Fibroblast of villous mesenchyme (primary cell): ENCODE measurements at places on chromosomes 7 and 10.

GRCh38 chr10:69577268-69578232 is 4.3 kb upstream of the NEUROG3 start:
- no peak for DNase-seq

DNA sequence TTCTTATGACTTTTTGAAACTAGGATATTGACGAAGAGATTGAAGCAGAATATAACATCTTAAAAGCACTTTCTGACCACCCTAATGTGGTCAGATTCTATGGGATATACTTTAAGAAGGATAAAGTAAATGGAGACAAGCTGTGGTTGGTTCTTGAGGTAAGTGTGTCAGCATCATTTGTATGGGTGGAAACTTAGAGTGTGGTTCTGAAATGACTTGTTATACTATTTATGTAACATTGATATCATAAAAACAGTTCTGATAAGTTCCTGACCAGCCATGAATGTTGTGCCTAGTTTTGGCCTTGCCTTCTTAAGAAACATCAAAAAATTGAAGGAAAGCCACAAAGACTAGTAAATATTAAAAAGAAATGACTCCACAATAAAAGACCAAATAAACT is 20.8 kb downstream of the MYO3A start:
- DNase-seq, result no peak

DNA sequence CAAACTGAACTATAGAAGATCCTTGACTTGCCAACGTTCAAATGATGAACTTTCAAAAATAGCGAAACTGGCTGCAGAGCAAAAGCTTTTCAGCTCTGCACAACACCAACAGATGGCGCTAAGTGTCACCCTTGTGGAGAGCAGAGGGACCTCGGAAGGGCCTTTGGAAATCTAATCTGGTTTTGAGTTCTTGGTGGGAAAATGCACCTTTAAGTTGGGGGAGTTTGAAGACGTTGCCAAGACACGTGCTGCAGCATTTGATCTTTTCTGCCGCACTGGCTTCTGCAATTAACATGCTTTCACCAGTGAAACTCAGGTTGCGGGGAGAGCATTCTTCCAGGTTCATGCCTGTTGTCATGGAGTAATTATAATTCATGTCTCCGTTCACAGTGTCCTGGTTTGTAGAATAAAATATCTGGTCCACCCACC is 26.3 kb upstream of the WDR11 start:
- peak; percentile 12 for DNase-seq

DNA sequence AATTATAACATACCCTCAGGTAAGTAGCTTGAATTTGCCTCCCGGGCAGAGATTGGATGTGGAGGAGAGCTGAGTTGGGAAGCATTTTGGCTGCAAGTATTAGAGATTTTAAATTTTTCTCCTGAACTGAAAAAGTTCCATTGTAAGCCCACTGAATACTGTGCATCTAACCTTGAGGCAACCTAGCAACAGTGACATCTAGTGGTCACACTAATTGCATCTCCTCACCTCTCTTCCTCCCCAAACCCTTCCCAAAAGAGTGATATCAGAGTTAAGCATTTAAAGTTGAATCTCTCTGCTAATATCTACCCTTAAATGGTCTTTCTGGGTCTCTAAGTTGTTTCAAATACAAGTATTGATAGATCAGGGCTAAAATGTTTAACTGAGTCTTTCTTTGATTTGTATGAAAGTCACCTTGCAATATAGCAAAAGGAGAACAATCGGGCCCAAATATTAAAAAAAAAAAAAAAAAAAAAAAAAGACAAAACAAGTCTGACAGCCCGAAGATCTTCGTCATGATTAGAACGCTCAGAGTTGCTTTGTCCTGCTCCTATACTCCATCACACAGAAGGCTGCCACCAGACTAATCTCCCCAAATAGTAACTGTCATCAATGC is 40.4 kb upstream of the DLX5 start:
- peak; percentile 56 for DNase-seq

- DNase-seq, result no peak
Observed at GRCh38 chr7:65809259-65809981, 63.5 kb upstream of the VKORC1L1 start.

DNA sequence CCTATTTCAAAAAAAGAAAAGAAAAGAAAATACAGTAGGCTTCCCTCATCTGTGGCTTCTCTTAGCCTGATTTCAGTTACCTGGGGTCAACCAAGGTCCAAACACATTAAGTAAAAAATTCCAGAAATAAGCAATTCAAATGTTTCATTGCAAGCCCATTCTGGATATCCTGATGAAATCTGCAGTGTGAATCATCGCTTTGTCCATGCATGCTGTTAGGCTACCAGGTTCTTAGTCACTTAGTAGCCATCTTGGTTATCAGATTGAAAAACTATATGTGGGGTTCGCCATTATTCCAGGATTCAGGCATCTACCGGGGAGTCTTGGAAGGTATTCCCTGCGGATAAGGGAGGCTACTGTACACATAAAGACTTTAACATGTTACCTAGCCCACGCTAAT is 991 bp upstream of the FAM204A start:
- DNase-seq, result no peak

- DNase-seq, result peak; percentile 87
Observed at GRCh38 chr10:79298403-79299244, 48.6 kb upstream of the PPIF start.

DNA sequence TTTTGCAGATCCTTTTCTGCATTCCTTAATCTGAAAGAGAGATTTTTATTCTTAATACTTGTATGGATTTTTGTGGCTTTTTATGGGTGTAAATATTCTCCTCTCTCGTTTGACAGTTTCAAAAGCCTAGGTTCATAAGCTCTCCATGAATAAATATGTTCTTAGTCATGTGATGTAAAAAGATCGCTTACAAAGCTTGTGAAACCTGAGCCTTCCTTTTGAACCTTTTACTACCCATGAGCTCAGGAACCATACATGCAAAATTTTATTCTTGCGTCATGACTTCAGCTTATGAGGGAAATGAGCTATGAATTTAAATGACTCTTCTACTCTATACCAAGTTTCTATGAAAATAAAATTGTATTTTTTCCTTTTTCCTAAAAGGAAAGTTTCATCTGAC is 98.7 kb downstream of the POLL start:
- peak; percentile 77 for DNase-seq

GRCh38 chr10:105598207-105598606 is 957.1 kb downstream of the SORCS3 start:
- no peak for DNase-seq
